Epithelial cell of umbilical artery (primary cell): ENCODE measurements at places on chromosomes 16 and 17. TPM values are rescaled to one million over a fixed set of nuclear protein-coding genes. Genes with fewer than 3 reads are reported as not detected.

The AIPL1 gene
- total RNA-seq: not detected in 2 replicates

The TNRC6C gene
- 2.6 and 4.3 TPM in 2 replicates for total RNA-seq

The ZNF48 gene
- total RNA-seq: 14.1 and 18.2 TPM in 2 replicates

The EMC8 gene
- 29.2 and 33.1 TPM in 2 replicates for total RNA-seq

The MILR1 gene
- 2.9 and 8.1 TPM in 2 replicates for total RNA-seq

The HOXB8 gene
- 2.0 and 3.6 TPM in 2 replicates for total RNA-seq

The SLC35G6 gene
- not detected in 2 replicates for total RNA-seq

The DOC2A gene
- total RNA-seq: 0.76 TPM in 1 of 2 replicates, not detected in the other
